AG08395 (cell line): ENCODE measurements at places on chromosomes 1 and 21.
A peak's percentile ranks its signal among the peaks of the same experiment; 100 is the strongest.

GRCh38 chr21:44329971-44330681, 9.1 kb downstream of the CFAP410 start:
- DNase-seq, result no peak

DNA sequence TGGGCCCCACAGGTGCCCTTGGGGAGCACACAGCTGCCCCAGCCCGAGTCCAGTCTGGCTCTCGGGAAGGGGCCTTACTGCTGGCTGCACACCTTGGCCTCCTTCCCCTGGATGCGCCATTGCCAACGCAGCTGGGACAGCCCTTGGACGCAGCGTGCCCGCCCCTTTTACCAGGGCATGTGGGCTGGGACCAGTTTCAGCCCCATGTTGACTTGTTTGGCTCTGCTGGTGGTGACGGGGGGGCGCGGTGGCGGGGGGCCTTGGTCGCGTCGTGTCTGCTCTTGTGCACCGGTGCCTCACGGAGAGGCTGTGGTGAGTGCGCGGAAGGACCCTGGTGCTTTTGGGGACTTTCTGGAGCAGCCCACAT, 19.6 kb downstream of the SKI start:
- DNase-seq, result no peak

GRCh38 chr1:42847111-42847595, 740 bp downstream of the ZNF691 start:
- no peak for DNase-seq

- no peak for DNase-seq
Observed at GRCh38 chr1:70112838-70113237, 92.5 kb downstream of the LRRC40 start.

DNA sequence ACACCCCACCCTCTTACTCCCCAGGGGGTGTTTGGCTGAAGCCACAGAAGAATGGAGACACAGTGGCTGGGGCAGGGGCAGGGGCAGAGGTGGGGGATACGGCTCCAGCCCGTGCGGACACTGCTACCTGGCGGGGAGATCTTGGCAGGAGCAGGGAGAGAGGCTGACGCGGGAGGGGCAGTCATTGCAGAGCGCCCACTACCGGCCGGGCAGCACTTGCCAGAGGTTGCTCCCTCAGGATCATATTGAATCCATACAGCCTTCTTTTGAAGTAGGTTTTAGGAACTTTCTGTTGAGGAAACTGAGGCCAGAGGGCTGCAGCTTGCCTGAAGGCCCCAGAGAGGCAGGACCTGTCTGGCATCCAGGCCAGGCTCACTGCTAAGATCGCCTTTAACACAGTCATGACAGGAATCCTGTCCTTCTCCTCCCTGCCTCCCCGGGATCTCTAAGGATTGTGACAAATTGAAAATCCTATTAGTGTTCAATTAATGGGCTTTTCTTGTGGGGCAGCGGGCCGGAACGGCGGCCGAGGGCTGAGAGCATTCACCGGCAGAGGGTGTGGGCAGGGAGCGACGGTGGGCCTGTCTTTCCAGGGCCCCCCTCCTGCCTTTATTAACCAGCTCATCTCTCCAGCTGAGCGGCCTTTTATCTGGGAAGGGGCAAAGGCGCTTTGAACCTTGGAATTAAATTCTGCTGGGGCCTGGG, 65.5 kb upstream of the WNT4 start:
- DNase-seq, result no peak

DNA sequence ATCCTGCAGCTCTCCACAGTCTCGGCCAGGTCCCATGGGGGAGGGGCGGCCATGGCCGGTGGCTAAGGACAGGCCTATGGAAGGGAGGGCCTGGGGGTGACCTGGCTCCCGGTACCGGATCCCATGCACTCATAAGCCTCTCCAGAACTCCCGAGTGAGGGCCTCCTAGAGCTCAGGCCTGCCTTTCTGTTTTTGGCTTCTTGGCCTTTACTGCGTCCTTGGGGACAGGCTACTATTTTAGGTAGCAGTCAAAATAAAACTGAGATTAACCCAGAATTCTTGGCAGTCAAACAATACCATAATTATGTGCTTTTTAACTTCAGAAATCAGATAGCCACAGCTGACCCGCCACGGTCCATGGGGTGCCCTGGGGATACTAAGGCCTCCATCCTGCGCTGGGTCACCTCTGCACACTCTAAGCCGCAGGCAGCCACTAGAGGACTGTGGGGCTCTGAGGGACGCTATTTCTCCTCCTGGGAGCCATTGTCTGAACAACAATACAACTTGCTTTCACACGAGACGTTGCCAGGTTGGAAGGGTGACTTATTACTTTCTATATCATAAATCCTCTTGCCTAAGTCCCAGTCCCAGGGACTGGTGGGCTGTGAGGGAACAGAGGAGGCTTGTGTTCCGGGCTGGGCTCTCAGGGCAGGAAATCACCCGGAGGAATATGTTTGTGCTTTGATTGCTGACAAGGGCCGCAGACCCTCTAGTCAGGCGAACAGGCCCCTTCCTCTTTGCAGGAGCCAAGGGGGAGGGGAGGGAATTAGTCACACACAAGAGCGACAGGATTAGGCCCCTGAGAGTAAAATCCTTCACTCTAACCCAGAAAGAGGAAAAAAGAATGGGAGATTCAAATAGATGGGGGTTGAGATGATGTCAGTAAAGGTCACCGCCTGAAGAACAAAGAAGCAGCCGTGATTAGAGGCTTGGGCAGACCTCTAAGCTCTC, 40.7 kb upstream of the BCAR3 start:
- DNase-seq, result no peak

DNA sequence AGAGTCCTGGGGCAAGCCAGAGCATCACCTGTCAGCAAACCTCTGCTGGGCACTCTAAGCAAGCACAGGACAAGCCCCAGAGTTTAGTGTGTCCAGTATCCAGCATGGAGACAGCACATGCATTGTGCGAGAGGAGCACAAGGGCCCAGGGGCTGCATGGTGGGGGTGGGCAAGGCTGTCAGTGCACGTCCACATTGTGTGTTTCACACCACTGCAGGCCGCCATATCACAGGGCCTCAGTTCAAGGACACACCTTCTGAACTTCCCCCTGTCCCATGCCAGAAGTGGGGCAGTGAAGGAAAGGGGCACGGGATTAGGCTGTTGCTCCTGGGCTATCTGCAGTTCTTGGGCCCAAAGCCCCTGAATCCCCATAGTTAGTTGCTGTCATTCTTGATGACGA, 782 bp upstream of the TSTD1 start:
- no peak for DNase-seq

DNA sequence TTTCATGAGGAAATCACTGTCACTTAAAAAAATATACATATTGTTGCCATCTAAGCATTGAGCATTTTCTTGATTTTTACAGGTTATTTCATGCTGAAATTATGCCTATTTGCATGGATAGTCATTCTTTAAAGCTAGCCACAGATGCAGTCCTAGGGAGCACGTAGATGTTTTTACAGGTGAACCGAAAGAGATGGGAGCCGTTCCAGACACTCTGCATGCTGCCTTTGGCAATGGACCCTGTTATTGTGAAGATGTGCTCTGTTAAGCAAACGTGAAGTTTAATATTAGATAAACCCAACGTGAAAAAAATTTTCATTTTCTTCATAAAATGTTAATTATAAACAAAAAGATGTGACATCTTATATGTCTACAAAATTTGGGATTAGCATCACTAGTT, 7.1 kb downstream of the PROX1 start:
- no peak for DNase-seq

- no peak for DNase-seq
Observed at GRCh38 chr1:155537193-155537592, 25.4 kb downstream of the ASH1L start.

DNA sequence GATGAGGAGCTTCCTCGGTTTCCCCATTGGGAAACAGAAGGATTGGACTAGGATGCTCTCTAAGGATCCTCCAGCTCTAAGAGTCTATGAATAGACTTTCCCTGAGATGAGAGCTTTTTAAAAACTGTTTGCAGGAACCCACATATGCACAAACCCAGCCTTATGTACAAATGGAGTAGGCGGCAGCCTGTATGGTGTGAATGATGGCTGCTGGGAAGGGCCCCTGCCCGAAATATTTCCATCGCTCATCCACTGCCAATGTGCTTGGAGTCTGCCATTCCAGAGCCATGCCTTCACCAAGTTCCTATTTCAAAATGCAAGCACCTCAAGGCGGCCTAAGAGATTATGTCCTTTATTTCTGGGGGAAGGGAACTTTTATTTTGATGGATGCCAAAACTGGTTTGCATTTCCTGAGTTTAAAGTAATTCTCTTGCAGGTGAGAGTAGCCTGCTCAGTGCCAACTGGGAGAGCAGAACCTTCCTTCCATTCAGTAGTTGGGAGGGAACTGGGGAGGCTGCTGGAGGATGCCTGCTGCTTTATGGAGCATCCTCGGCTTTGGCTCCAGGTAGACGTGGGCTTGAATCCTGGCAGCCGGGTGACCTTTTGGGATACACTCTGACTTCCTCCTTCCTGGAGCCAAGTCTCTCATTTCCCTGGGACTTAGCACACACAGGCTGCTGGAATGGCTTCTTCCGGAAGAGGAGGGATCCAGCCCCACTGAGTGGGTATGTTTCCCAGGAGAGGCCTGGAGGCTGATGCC, 165.9 kb downstream of the ACTL8 start:
- no peak for DNase-seq

DNA sequence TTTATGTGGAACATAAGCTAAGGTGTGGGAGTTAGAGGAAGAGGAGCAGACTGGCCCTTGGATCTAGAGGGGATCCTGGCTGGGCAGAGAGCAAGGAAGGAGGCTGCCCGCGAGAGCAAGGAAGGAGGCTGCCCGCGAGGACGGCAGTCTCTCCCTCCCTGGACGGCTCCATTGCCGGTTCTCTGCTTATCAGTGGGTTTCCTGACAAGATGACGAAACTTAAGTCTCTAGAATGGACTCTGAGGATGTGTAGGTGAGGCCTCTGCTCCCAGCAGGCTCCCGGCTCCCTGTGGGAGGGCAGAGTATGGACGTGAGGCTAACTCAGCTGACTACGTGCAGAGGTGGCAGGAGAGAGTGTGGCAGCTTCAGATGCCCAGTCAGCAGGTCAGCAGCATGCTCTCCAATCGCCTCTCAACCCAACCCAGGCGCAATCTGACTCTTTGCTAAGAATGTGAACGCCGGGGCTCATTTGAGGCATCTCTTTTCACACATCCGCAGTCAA, 6.1 kb downstream of the MYBPHL start:
- DNase-seq, result no peak

GRCh38 chr21:25039461-25040380, 567.6 kb downstream of the MRPL39 start:
- DNase-seq, result no peak

- DNase-seq, result peak; percentile 7
Observed at GRCh38 chr1:185238447-185238846, 78.6 kb downstream of the IVNS1ABP start.

DNA sequence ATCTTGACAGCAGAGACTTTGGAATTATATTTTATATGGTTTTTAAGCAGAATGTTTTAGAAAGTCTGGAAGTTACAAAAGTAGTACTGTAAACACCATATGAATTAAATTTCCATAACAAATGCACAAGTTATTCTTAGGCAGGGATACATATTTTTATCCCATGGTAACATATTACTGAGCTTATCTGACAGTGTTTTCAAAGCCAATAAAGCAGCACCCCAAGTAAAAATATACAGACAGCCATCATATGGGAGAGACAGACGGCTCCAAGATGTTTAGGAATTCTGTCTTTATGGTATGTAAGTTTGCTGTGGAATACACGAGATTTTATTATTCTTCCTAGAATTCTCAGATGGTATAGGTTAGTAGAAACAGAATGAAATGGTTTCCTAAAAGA, 12.0 kb upstream of the GNG4 start:
- DNase-seq, result no peak

DNA sequence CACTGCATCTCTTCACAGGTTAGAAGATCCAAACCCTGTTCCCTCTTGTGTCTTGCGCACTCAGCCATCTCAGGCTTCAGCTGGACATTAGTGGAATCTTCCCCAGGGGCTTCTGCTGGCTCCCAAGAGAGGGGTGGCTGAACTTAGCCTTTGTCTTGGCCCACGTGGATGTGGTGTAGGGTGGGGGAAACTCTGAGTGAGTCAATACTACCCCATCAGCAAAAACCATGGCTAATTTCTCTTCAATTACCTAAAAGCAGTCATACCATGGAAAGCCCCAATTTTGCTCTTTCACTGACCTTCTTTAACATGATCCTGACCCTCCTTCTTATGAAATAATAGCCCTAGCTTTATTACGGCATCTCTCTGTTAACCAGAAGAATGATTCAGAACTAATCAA, 72.5 kb upstream of the RAB3GAP2 start:
- no peak for DNase-seq

- DNase-seq, result no peak
Observed at GRCh38 chr21:14722841-14723483, 176.8 kb upstream of the SAMSN1 start.
